ENCODE measurements at places on chromosomes 1 and 21.

DNA sequence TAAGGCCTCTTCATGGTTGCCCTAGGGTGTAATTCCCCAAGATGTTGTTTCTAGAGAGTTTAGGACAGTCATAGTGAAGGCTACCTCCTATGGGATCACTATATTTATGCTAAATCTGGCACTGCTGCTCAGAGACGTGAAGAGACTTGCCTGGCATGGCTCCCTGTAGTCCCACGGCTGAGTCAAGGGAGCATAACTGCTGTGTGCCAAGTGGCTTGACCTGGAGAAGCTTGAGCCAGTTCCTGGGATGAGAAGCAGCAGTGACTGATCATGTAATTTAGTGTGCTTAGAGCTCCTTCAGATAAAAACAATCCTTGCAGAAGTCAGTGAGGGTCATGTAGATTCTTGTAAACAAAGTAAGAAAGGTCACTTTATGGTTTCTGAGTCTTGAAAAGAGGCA lies 68.9 kb upstream of the TSPAN2 start:
- DNase-seq: no peak

GRCh38 chr1:64895500-64895899 lies 70.8 kb downstream of the JAK1 start:
- DNase-seq: no peak

- DNase-seq: peak; percentile 6
Observed at GRCh38 chr1:101338714-101339430, 102.1 kb downstream of the S1PR1 start.

DNA sequence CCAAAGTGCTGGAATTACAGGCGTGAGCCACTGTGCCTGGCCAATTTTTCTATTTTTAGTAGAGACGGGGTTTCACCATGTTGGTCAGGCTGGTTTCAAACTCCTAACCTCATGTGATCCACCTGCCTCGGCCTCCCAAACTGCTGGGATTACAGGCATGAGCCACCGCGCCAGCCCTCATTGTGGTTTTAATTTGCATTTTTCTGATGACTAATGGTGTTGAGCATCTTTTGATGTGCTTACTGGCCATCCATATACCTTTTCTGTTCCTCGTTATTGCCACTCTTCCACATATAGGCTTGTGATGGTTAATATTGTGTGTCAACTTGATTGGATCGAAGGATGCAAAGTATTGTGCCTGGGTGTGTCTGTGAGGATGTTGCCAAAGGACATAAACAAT lies 17.4 kb upstream of the ENAH start:
- DNase-seq: no peak

- no peak for DNase-seq
Observed at GRCh38 chr1:179955731-179956130, 1.1 kb downstream of the CEP350 start.

- no peak for DNase-seq
Observed at GRCh38 chr1:94231746-94232145, 5.6 kb downstream of the ARHGAP29 start.

DNA sequence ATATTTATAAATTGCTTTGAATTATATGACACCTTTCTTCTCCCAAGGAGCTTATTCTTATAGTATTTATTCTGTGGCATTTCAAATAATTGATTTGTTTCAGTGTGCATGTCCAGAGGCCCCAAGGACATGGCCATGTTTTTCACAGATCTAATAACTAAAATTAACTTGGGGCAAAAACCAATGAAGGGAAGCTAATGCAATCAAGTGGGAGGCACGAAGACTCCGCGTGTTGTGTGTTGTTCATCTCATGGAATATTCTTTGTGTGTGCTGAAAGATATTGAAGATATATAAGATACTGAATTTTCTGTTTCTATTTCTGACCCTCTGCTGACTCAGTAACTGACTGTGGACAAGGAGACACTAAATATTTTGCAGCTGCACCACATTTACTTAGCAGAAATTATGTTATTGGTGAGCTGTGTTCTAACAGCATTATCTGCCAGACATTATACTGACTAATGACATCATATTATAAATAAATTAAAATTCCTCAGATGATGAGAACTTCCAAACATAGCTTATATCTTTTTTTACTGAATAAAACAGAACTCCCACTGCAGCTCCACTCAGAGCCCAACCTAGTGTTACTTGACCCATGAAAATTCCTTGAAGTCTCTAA lies 519.3 kb upstream of the CXADR start:
- DNase-seq: no peak

Measured in activated CD4-positive, alpha-beta T cell treated with anti-CD3 and anti-CD28 coated beads for 48 hours (primary cell).